Stimulated activated CD4-positive, alpha-beta T cell treated with anti-CD3 and anti-CD28 coated beads, Interleukin-1b, Interleukin-23, amount 100 ng/mL, for 1 hour (primary cell): ENCODE measurements at places on chromosomes 13 and 19.

DNA sequence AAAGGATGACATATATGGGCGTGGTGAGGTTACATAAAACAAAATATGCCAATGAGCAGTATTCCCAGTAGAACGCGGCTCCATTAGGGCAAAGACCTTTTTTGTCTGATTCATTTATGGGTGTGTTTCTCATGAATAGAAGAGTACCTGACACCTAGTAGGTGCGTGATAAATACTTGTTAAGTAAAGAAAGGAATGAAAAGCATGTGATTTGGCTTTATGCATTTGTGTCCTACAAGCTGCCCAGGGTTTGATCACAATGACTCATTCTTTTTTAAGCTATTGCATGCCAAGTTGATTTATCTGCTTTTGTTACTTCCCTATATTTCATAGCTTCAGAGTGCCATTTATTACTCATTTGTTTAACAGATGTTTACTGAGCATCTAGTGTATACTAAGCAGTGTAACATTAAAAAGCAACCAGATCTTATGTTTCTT lies 19.1 kb upstream of the KCTD4 start:
- DNase-seq = no peak

DNA sequence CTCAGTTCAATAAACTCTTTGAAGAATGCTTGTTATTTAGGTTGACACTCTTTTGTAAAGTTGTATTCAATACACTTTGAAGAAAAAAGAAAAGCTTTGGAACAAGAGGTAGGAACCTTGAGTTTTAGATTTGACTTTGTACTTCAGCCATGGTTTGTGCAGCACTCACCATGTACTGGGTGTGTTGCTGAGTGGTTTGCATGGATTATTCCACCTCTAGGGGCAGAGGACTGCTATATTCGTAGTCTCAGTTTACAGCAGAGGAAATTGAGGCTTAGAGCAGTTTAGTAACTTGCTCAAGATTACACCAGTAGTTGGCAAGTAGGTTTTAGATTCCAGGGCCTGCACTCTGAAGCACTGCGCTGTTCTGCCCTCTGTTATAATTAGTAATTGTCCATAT lies 68.8 kb downstream of the DNAJC3 start:
- no peak for DNase-seq

DNA sequence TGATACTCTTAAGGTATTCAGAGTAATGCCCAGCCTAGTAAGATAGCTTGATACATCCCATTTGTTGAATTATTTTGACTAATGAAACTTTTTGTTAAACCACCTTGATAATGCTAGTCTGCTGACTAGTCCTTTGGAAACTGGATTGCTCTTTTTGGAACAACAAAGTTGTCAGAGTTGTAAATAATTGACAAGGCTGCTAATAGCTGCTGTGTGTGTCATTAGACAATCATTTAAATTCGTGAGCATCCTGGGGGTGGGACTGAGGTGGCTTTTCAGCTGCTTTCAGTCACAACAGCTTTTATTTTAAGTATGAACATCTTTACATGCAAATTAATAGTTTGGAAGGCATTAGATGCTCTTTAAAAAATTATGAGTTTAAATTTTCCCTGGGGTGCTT lies 153.5 kb downstream of the HS6ST3 start:
- DNase-seq = no peak

- no peak for DNase-seq
Measured at GRCh38 chr13:25973576-25973975, 78.2 kb downstream of the SHISA2 start.

DNA sequence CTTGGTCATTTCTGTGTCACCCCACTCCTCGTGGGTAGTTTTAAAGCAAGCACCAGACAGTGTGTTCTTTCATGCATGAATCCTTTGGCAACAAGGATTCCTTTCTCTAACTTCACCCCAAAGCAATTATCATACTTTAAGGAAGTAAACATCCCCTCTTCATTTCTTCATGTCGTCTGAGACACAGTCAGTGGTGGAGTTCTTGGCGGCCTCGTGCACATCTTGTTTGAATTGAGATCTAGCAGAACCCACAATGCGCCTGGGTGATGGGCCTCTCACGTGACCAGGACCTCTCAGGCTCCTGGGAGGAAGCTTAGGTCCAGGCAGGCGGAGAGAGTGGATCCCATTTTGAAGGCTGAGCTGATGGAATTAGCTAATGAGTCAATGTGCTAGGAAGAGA lies 2.6 kb downstream of the ACSBG2 start:
- no peak for DNase-seq

DNA sequence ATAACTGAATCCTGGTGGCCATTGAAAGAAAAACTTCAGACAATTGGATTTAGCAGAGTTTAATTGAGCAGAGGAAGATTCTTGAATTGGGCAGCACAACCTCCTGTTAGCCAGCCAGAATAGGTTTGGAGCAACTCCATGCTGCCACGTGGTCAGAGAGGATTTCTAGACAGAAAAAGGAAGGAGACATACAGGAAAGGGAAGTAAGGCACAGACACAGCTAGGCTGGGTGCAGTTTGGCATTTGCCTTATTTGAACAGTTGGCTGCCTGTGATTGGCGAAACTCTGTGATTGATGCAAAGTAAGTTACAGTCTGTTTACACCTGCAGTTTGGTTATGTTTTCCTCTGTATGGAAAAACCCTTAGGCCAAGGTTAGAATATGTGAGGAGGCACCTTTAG lies 85.8 kb upstream of the SPATA13 start:
- no peak for DNase-seq

DNA sequence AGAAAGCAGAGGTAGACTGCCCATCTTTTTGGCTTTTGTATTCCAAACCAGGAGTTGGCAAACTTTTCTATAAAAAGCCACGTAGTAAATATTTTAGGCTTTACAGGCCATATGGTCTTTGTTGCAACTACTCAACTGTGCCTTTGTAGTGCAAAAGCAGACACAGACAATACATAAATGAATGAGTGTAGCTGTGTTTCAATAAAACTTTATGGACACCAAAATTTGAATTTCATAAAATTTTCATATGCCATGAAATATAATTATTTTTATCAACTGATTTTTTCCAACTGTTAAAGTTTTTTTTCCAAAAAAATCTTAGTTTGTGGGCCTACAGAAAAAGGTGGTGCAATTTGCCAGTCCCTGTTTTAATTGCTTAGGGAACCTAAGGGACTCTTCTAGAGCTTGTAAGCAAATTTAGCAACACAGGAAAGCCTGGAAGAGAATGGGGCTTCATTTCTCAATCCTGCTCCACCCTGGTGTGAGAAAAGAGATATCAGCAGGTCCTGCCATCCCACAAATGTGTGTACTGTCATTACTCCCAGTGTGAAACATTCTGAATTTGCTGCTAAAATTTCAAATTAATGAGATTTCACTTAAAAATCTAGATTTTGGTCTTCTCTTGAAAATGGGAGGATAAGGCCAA lies 194.2 kb downstream of the RGCC start:
- DNase-seq = no peak

DNA sequence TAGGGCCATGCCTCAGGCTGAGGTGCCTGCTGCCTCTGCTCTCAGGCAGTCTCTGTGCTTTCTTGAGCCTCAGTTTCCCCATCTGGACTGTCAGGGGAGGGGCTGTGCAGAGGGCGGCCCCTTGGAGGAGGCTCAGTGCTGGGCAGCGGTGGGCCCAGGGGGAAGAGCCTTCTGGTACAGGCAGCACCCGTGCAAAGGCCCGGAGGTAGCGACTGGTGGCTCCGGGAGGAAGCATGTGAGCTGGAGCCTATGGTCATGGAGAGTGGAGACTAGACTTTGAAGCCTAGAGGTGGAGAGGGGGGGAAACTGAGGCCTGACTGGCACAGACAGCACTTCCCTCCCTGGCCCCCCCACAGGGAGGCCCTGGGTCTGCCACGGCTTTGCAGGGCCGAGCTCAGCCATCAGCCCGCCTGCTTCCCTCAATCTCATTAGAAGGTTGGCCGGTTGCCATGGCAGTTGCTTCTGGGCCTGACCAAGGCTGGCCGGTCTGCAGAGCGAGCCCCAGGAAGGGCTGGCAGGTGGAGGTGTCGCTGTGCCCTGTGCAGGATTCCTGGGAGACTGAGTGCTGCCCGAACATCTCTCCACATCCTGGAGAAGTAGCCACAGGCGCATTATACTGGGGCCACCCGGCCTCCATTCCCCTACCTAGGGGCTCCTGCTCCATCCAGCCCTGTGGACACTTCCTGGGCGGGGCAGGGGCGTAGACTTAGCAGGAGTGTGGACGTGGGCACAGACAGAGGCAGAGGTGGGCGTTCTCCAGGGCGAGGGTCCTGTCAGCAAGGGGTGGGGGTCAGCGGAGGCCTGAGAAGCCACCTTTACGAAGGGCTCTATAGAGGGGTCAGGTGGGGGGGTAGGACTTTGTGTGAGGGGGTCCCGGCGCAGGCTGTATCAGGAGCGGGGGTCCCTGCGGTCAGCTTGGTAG lies 53.2 kb downstream of the CRTC1 start:
- no peak for DNase-seq
